ENCODE measurements at places on chromosomes 5 and 9.

- no peak for DNase-seq
Measured at GRCh38 chr5:14261235-14261634, 118.1 kb downstream of the TRIO start.

DNA sequence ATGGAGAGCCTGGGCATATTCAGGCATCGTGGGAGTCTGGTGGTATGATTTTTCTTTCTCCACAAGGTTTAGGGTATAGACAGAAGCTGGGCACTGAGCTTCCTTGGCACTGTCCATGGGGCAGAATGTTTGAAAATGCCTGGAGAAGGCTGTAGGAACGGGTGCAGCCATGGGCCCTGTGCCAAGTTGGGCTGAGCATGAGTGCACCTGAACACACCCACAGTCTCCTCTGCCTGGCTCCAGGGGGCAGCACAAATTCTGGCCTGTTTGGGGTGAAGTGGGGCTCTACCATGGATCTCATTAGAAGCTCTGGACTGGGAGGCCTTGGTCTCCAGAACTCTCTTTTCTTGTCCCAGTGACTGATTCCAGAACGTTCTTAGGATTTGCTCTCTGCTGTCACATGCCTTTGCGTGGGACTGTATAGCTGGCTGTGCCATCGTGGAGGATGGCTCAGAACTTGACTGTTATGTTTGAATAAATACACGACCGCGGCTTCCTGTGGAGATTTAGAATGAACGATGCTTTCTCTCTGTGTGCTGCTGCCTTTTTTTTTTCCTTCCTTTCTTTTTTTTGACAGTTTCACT lies 229.8 kb downstream of the FANCC start:
- DNase-seq: peak; percentile 66

- no peak for DNase-seq
Measured at GRCh38 chr5:77222722-77223121, 12.2 kb downstream of the PDE8B start.

GRCh38 chr9:132068605-132069004 lies 11.1 kb downstream of the MED27 start:
- DNase-seq: no peak

DNA sequence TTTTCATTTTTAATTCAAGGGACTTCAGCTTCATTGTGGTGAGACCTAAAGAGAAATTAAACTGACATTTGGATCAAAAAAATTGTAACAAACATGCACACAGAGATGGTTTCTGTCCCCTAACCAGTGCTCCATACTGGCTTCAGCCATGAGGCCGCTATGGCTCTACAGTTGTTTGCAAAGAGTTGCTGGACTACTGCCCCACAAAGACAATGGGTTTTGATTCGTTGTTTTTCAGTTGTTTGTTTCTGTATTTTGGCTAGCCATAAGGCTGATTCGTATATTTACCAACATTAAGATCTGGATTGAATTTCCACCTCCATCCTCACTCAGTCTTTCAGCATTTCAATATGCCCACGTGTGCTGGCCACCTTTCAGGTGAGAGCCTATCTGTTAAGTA lies 163.7 kb upstream of the KIF2A start:
- DNase-seq: no peak

DNA sequence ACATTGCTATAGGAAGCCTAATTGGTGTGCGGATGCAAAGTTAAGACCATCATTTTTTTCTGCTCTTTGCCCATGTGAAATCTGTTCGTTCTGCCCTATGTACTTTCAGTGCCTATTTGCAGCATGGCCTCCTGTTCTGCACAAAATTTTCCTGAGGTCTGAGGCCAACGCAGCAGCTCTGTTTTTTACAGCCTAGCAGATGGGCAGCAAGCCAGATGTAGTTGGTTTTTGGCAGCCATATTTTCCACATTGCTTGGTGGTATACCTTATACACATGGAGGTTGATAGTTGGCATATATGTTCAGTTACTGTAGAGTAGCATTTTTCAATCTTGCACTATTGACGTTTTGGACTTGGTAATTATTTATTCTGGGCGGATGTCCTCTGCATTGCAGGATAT lies 133.5 kb upstream of the MRPS30 start:
- DNase-seq: no peak

GRCh38 chr9:127545196-127546124 lies 66.6 kb upstream of the STXBP1 start:
- peak; percentile 93 for DNase-seq

DNA sequence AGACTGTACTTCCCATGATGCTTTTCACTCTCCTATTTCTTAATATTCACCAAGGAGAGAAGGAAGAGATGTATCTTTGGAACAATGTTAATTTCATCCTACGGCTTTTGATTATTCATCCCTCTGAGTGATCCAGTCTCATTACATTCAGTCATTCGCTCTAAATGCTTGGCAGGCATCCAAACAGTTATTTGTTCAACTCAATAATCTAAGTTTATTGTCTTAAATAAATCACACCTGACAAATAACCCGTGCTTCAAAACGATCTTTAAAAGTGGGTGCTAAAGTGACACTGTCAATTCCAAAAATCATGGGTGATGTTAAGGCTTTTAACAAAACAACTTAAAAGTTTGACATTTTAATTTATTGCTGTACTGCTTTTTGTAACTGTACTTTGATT lies 233.1 kb downstream of the RASEF start:
- DNase-seq: no peak

- DNase-seq: no peak
Measured at GRCh38 chr5:113748403-113748802, 234.9 kb downstream of the YTHDC2 start.

DNA sequence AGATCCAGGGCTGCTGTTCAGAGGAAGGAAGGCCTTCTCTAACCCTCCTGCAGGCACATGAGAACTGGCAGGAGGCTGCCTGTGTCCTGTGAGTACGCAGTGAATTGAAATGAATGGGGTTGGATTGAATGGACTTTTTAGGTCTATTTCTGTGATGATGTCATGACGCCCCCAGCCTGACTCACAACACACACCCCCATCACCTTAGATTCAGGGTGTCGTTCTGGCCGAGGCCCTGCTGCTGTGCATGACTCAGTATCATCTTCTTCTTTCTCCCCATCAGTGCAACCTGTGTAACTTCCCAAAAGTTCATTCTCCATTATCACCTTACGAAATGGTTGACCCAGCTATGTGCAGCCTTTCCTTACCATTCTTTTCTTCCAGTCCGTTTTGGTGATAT lies 5.4 kb downstream of the PCAT7 start:
- no peak for DNase-seq

DNA sequence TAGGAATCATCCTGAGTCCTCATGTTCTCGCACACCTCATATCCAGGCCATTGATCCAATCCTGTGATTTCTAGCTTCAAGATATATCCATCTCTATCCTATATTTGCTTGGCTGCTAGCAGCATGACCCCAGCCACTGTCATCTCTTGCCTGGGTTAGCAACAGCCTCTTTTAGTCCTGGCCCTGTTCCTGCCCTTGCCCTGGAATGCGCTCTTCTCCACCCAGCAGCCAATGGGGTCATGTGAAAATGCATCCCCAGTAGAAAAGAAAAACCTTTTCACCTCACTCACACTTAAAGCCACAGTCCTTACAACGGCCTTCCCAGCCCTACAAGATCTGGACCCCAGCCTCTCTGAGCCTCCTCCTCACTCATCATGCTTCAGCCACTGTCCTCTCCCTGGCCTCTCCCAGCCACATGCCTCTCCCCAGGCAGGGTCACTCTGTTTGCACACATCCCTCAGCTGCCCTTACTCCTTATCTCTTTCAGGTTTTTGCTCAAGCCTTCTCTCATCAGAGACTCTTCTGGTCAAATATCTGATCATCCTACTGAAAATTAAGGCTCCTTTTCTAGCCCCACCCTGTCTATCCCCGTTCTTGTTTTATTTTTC lies 34.3 kb upstream of the NR3C1 start:
- DNase-seq: no peak

DNA sequence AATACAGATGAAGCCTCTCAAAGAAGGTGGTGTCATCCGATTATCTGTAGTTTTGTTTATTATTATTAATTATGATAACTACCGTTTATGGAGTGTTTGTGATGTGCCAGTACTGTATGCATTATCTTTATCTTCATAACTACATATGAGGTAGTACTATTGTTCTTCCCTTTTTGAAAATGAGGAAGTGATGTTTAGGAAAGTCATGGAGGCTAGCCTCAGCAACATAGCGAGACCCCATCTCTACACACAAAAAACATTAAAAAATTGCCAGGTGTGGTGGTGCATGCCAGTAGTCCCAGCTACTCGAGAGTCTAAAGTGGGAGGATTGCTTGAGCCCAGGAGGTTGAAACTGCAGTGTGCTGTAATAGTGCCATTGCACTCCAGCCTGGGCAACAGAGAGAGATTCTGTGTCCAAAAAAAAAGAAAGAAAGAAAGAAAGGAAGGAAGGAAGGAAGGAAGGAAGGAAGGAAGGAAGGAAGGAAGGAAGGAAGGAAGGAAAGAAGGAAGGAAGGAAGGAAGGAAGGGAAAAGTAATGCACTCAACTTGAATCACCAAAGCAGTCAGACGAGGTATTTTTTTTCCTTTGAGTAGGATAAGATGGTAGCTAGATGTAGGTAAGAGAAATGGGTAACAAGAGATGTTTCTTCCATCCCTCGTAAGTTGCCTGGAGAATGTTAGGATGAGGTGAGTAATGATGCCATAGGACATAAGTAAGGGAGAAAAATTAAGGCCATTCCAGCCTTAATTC lies 47.8 kb downstream of the PAM start:
- DNase-seq: no peak

DNA sequence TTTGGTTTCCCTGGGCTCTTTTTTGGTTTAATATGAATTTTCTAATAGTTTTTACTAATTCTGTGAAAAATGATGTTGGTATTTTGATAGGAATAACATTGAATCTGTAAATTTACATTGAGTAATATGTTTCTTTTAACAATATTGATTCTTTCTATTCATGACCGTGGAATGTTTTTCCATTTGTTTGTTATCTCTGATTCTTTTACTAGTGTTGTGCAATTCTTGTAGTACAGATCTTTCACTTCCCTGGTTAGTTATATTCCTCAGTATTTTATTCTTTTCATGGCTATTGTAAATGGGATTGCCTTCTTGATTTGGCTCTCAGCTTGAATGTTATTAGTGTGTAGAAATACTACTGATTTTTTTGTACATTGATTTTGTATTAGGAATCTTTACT lies 137.9 kb downstream of the PRR16 start:
- no peak for DNase-seq

- DNase-seq: no peak
Measured at GRCh38 chr5:175202463-175203068, 241.4 kb downstream of the DRD1 start.

GRCh38 chr9:124284940-124285441 lies 27.2 kb downstream of the NEK6 start:
- no peak for DNase-seq

GRCh38 chr5:181221792-181222629 lies 1.1 kb upstream of the TRIM41 start:
- peak; percentile 56 for DNase-seq

DNA sequence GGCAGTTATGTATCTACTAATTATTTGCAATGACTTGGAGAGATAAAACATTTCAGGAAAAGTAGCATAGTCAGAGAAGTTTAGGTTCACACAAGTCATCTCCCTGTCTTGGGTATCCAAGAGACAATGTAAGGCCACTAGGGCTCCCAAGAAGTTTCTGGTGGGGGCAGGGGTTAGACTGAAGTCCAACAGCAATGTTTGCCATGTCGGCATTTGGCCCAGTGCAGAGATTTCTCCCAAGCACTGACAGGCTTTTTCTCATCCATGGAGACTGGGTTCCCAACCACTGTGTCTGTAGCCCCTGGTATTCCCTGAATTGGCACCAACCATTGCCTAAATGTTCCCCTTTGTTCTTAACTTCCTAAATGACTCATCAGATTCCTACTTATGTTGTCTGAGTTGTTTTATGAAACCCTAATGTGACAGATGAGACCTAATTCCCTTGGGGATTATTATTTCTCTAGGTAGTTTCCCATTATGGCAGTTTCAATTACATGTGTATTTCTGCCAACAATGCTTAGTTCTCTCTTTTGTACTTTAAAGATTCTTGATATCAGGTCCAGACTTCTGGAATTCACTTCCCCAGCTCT lies 103.6 kb upstream of the EGFLAM start:
- DNase-seq: no peak

GRCh38 chr9:130414910-130415746 lies 29.6 kb upstream of the ASS1 start:
- DNase-seq: no peak

- no peak for DNase-seq
Measured at GRCh38 chr5:123085638-123086286, 3.3 kb upstream of the PRDM6 start.

- DNase-seq: no peak
Measured at GRCh38 chr5:173483160-173483559, 133.3 kb downstream of the BOD1 start.

- no peak for DNase-seq
Measured at GRCh38 chr5:169009123-169009522, 291.8 kb downstream of the SLIT3 start.

DNA sequence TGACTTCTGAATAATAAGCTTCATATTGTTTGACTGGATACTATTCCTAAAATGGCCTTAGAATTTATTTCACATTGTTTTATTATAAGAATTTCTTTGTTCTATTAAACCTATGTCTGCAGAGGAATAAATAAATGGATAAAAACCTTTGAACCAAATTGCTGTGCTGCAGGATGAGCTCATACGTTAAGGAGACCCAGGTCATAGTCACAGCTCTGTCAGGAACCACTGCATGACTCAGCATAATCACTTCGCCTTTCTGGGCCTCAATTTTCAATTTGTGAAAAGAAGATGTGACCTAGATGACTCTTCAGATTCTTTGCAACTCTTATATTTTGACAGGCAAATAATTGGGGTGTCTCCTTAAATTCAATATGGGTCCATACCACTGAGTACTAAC lies 36.7 kb upstream of the HMHB1 start:
- peak; percentile 10 for DNase-seq

DNA sequence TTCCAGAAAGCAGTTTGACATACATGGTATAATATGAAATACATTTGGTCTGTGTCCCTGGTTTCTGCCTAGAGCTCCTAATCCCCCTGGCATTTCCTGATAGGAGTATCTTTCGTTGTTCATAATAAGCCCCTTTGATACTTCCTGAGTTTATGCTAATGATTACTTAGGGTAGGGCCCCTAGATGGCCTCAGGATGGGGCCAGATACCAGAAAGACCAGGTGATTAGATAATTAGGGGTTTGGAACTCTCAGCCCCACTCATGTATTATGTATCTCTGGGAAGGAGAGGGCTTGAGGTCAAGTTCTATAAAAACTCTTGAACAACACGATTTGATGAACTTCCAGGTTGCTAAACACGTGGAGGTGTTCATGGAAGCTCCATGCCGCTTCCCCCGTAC lies 163.3 kb upstream of the ZNF608 start:
- DNase-seq: no peak

DNA sequence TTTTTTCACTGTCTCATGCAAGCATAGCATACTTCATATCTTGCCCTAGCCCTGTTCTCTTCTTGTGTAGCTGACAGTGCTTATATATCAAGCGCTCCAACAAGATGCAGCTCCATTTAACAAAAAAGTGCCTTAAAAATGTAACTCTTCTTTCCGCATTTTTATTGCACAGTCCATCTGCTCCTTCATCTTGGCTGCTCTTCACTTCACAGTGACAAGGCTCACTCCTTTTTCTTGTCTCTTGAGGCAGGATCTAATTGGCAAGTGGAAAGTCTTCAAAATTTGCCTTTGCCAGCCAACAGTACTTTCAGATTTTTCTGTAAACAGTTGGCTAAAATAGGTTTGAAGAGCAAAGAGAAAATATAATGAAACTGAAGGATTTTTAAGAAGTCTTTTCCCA lies 161.8 kb downstream of the PBX3 start:
- no peak for DNase-seq
